ENCODE measurements at places on chromosomes 1 and 21. TPM values are rescaled to one million over a fixed set of nuclear protein-coding genes. Genes with fewer than 3 reads are reported as not detected.

DNA sequence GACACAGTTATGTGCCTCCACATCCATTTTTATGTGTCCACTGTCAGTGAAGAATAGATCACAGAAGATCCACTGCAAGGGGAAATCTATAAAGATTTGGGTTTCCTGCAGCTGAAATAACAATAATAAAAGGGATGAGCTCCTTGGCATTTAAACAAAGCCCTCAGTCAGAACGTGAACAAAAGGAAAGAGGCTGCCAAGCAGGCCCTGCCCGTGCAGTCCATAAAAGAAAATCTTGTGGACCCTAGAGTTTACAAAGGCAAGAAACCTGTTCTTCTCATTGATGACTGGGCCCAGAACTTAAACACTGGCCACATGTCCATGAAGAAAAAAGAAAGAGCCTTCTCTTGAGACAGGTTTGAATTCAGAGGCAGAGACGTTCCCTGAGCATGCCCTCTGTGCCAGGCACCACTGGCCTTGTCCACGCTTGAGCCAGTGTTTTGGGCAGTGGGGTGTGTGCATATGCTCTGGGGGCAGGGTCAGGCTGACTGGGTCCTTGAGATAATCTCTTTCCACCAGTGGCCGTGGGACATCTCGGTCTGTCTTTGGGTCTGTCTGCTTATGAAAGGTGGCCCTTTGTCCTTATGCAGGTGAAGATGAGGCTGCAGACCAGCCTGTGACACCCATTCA lies 142.7 kb downstream of the HIVEP3 start:
- DNase-seq = no peak

GRCh38 chr1:201561195-201561564 lies 22.3 kb downstream of the NAV1 start:
- no peak for DNase-seq

DNA sequence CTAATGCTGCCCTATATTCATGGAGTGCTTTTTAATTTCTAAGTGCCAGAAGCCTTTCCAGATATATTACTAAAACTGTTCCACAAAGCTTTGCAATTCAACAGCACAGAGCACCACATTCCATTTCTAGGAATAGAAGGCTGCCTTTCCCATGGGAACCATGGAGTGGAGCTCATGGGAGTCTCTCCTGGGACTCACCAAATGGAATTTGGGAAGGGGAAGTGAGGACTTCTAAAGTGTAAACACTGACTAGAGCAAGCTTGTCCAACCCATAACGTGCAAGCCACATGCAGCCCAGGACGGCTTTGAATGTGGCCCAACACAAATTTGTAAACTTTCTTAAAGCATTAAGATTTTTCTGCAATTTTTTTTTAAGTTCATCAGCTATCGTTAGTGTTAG lies 190.4 kb upstream of the TNR start:
- no peak for DNase-seq

DNA sequence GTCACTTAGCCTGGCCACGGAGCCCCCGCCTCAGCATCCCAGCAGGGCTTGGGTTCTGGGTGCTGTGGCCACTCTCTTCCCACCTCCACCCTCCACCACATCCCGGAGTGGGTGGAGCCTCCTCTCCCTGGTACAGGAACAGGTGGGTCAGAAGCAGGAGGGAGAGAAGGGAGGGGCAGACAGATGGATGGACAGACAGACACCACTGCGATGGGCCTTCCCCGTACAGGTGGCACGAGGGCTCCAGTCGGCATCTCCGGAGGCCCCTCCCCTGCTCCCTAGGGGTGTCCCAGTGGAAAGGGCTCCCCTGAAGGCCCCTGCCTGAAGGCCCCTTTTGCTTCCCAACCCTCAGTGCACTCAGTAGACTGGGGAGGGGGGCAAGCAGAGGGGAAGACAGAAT lies 96.9 kb upstream of the TARDBP start:
- no peak for DNase-seq

DNA sequence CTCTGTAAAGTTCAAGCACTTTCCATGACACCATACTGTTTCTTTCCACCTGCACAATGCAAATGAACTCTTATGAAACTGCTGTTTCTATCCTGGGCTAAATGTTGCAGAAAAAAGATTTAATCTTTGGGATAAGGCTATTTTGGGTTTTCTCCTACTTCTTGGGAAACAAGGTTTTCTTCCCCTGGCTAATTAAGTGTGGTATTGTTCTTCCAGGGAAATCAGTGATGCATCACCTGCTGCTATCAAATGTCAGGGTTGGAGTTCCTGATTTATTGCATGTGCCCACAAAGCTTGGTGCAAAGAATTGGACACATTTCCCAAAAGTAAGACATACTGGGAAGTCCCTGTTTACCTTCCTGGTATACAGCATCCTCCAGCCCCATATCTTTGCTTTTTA lies 6.0 kb upstream of the RGS4 start:
- no peak for DNase-seq

The SMCP gene
- total RNA-seq = not detected

The NHLH2 gene
- not detected for total RNA-seq
